ENCODE measurements at places on chromosomes 1 and 21. TPM values are rescaled to one million over a fixed set of nuclear protein-coding genes. Genes with fewer than 3 reads are reported as not detected.

The CASQ2 gene
- total RNA-seq = not detected

DNA sequence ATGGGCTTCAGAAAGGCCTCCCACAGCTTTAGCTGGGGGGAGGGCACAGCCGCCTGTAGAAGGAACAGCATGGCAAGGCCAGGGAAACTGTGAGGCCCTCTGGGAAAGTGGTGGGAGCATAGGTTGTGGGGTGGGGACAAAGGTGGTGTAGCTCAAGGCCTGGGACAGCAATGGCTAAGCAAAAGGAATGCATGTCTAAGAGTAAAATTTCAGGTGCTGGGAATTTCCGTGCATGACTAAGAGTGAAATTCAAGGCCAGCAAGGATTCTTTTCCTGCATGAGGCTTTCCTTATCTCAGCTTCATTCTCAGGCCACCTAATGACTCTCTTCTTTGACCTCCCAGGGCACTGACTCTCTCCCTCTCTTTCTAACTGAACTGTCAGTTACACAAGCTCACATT, 86.5 kb upstream of the WNT4 start:
- H3K4me1 ChIP-seq = no peaks in the 10 kb centered on the region
- no peak for DNase-seq
- no peak overlapping the region for H3K27ac ChIP-seq
- H3K36me3 ChIP-seq = no peaks in the 10 kb centered on the region
- H3K4me3 ChIP-seq = no peak overlapping the region
- peaks cover 12% of the 10 kb centered on the region for H3K27me3 ChIP-seq

- no peak overlapping the region for H3K4me3 ChIP-seq
- H3K27ac ChIP-seq = no peak overlapping the region
- DNase-seq = no peak
Measured at GRCh38 chr1:93581917-93582850, 99.5 kb downstream of the BCAR3 start.

DNA sequence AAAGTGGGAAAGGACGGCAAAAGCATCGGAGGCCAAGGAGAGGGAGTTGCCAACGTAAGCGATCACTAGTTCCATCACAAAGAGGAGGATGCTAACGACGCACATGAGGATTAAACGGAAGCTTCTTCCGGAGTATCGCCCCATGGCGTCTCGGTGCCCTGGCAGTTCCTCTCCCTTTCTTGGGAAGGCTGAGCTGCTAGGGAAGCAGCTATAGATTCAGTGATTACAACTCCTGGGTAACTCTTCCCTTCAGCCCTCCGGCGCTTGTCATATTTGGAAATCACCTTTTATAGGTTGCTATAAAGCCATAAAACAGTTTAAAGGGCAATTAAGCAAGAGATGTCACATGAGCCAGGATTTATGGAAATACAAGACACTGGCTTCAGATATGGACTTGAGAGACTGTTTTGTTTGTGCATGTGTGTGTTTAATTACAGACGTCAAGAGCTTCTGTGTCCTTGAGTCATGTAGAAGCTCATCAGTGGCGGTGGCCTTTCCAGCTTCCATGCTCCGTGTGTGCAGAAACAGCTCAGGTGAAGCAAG, 30.6 kb upstream of the SLC30A10 start:
- H3K4me3 ChIP-seq = no peak overlapping the region
- H3K27me3 ChIP-seq = no peaks in the 10 kb centered on the region
- H3K27ac ChIP-seq = no peak overlapping the region
- no peak for DNase-seq

The LAX1 gene
- 30.1 TPM for total RNA-seq

- no peaks in the 10 kb centered on the region for H3K27me3 ChIP-seq
- peaks cover 59% of the 10 kb centered on the region for H3K4me1 ChIP-seq
- H3K4me3 ChIP-seq = no peak overlapping the region
- peaks cover 23% of the 10 kb centered on the region for H3K36me3 ChIP-seq
- no peak overlapping the region for H3K27ac ChIP-seq
Measured at GRCh38 chr1:101183388-101183699, 53.5 kb upstream of the S1PR1 start.

The AJAP1 gene
- not detected for total RNA-seq

The COL8A2 gene
- 1.8 TPM for total RNA-seq

DNA sequence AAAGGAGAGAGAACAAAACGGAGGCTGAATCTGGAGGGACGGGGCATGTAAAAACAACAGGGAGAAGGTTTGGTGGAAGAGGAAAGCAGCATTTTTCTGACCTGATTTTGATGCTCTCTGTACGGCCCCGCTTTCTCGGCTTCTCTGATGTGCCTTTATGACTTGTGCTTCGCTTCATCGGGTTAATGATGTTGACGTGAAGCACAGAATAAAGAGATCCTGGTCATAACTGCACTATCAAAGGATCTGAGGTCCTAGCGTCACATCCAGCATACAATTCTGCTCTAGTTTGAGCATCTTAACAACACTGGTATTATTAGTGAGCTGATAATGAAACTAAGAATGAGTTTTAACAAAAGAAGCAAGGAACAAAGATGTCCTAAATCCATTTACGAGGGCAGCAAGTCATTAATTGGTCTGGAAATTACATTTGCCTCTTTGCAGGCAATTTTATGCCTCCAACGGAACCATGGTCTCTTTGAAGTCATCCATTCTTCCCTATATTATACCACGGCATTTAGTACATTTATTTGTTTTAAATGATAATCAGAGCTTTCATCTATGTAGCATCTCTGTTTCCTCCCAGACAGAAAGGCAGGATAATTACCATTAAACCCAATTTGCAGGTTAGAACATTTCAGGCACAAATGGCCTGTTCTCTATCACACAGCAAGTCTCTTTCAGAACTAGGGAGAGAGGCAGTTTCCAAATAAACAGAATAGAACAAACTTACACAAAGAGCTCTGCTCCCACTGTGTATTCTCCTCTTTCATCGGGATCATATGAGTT, 45.3 kb upstream of the B3GALNT2 start:
- no peak overlapping the region for H3K27ac ChIP-seq
- H3K4me1 ChIP-seq = no peaks in the 10 kb centered on the region
- H3K27me3 ChIP-seq = no peaks in the 10 kb centered on the region
- no peak for DNase-seq

The TRIM46 gene
- total RNA-seq = 4.6 TPM

- H3K27ac ChIP-seq = no peak overlapping the region
- no peaks in the 10 kb centered on the region for H3K27me3 ChIP-seq
- DNase-seq = no peak
- peaks cover 13% of the 10 kb centered on the region for H3K36me3 ChIP-seq
- no peaks in the 10 kb centered on the region for H3K4me1 ChIP-seq
- no peak overlapping the region for H3K4me3 ChIP-seq
Measured at GRCh38 chr21:32459972-32460371, 47.5 kb downstream of the EVA1C start.

GRCh38 chr1:175536921-175537320, 206.5 kb downstream of the TNR start:
- H3K36me3 ChIP-seq = no peaks in the 10 kb centered on the region
- H3K27me3 ChIP-seq = peaks cover 3% of the 10 kb centered on the region
- no peak for DNase-seq

DNA sequence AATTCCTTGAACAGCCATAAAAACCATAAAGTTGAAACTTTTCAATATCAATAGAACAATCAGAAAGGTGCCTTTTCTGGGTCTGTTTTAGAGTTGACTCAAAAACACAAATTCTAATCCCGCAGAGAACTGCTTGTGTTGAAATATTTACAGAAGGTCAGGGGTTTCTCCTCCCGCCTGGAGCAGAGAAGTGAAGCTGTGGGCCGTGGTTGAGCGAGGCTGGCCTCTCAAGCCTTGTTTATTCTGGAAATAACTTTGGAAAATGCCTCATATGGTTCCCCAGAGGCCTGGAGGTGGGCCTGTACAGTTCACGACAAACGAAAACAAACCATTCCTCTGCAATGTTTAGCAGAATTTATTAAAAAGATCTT, 90.8 kb upstream of the ERRFI1 start:
- no peak overlapping the region for H3K4me3 ChIP-seq
- peaks cover 12% of the 10 kb centered on the region for H3K4me1 ChIP-seq
- no peaks in the 10 kb centered on the region for H3K36me3 ChIP-seq
- DNase-seq = no peak
- no peak overlapping the region for H3K27ac ChIP-seq

The KIF26B gene
- total RNA-seq = 0.60 TPM

The G0S2 gene
- 13.1 TPM for total RNA-seq

The MIXL1 gene
- total RNA-seq = not detected

All from activated naive CD8-positive, alpha-beta T cell treated with anti-CD3 and anti-CD28 coated beads for 36 hours (primary cell).